CD14-positive monocyte (primary cell): ENCODE measurements at places on chromosomes 7 and 10.

GRCh38 chr10:102678068-102678400 is 33.8 kb downstream of the TRIM8 start:
- peaks cover 66% of the 10 kb centered on the region for H3K4me1 ChIP-seq
- H3K4me3 ChIP-seq: no peak overlapping the region
- no peaks in the 10 kb centered on the region for H3K27me3 ChIP-seq
- H3K27ac ChIP-seq: no peak overlapping the region

GRCh38 chr10:43126759-43127424 is 11.4 kb upstream of the CSGALNACT2 start:
- H3K27ac ChIP-seq: peak overlapping the region; percentile 69
- peak overlapping the region; percentile 58 for H3K4me3 ChIP-seq
- no peaks in the 10 kb centered on the region for H3K27me3 ChIP-seq

DNA sequence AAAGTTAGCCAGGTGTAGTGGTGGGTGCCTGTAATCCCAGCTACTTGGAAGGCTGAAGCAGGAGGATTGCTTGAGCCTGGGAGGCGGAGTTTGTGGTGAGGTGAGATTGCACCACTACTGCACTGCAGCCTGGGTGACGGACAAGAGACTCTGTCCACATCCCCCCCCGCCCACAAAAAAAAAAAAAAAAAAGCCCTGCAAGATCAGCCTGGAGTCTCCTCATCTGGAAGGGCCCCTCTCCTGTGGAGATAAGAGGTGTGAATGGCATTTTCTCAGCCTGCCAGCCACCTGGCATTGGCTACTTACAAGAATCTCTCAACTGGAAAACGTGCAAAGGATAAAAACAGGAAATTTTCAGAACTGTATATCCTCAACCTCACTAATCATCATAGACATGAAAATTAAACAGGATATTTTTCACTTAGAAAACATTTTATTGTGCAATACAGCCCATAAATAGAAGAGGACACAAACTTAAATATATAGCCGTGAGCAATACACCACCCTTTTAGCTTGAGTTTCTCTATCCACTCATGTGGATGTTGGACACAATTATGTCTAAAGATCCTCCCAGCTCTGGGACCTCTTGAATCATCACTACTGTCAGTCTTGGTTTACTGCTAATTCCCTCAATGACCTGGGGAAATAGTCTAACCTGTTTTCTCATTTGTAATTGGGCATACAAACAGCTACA is 11.3 kb upstream of the TSPAN15 start:
- H3K36me3 ChIP-seq: no peaks in the 10 kb centered on the region
- H3K4me1 ChIP-seq: peaks cover 28% of the 10 kb centered on the region
- no peaks in the 10 kb centered on the region for H3K27me3 ChIP-seq
- peak; percentile 47 for DNase-seq
- no peak overlapping the region for H3K4me3 ChIP-seq

GRCh38 chr10:131871673-131872005 is 29.2 kb upstream of the PPP2R2D start:
- no peaks in the 10 kb centered on the region for H3K4me1 ChIP-seq
- no peaks in the 10 kb centered on the region for H3K36me3 ChIP-seq
- H3K27me3 ChIP-seq: no peaks in the 10 kb centered on the region
- no peak overlapping the region for H3K27ac ChIP-seq
- H3K4me3 ChIP-seq: no peak overlapping the region

DNA sequence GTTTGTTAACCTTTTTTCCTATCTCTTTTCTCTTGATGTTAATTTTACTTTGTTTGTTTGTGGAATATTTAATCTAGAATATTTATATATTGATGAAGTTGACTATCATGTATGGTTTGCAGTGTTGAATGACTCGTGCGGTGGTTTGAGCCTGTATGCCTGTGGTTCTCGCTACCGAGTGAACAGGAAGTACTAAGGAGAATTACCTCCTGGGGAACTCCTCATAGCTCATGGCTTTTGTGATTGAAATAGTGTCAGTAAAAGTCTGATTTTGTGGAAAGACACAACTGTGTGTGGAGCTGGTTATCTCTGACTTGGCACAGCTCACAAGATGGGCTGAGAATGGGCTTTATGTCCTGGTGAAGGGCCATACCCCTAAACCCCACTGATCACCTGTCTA is 498.6 kb downstream of the GLRX3 start:
- H3K27ac ChIP-seq: no peak overlapping the region
- H3K36me3 ChIP-seq: no peaks in the 10 kb centered on the region
- H3K27me3 ChIP-seq: no peaks in the 10 kb centered on the region
- DNase-seq: peak; percentile 47

DNA sequence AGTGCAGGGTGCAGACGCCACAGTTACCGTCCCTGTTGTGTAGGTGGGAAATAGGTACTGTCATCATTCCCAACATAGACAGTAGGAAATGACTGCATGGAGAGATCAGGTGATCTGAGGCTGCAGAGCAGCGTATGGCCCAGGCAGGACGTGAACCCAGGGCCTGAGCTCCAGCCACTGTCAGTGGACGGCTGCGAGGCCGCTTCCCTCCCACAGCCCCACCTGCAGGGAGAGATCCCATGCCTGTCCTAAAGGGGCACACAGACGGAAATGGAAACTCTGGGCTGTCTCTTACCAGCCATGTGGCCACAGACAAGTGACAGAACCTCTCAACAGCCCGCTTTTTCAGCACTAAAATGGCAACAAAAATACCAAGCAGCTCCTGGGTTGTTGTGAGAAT is 44.5 kb upstream of the MNX1 start:
- no peak overlapping the region for H3K4me3 ChIP-seq
- no peak overlapping the region for H3K27ac ChIP-seq
- no peaks in the 10 kb centered on the region for H3K36me3 ChIP-seq
- H3K27me3 ChIP-seq: peaks cover 6% of the 10 kb centered on the region

GRCh38 chr10:24871011-24871935 is 81.1 kb downstream of the PRTFDC1 start:
- no peaks in the 10 kb centered on the region for H3K27me3 ChIP-seq
- H3K36me3 ChIP-seq: no peaks in the 10 kb centered on the region
- DNase-seq: no peak
- peaks cover 18% of the 10 kb centered on the region for H3K4me1 ChIP-seq

GRCh38 chr7:157396316-157397035 is 59.7 kb downstream of the DNAJB6 start:
- H3K27me3 ChIP-seq: no peaks in the 10 kb centered on the region
- DNase-seq: no peak
- peaks cover 36% of the 10 kb centered on the region for H3K4me1 ChIP-seq
- H3K4me3 ChIP-seq: no peak overlapping the region
- H3K27ac ChIP-seq: peak overlapping the region; percentile 46

GRCh38 chr7:134963036-134963435 is 23.3 kb upstream of the AGBL3 start:
- DNase-seq: no peak
- H3K36me3 ChIP-seq: no peaks in the 10 kb centered on the region
- H3K4me1 ChIP-seq: no peaks in the 10 kb centered on the region
- no peaks in the 10 kb centered on the region for H3K27me3 ChIP-seq
- no peak overlapping the region for H3K27ac ChIP-seq

- no peak overlapping the region for H3K4me3 ChIP-seq
- no peak overlapping the region for H3K27ac ChIP-seq
- H3K4me1 ChIP-seq: no peaks in the 10 kb centered on the region
Measured at GRCh38 chr7:156160811-156161210, 348.5 kb upstream of the SHH start.

- no peak overlapping the region for H3K27ac ChIP-seq
- no peaks in the 10 kb centered on the region for H3K27me3 ChIP-seq
- H3K4me1 ChIP-seq: no peaks in the 10 kb centered on the region
Measured at GRCh38 chr10:2387261-2387660, 649.9 kb upstream of the ADARB2 start.

DNA sequence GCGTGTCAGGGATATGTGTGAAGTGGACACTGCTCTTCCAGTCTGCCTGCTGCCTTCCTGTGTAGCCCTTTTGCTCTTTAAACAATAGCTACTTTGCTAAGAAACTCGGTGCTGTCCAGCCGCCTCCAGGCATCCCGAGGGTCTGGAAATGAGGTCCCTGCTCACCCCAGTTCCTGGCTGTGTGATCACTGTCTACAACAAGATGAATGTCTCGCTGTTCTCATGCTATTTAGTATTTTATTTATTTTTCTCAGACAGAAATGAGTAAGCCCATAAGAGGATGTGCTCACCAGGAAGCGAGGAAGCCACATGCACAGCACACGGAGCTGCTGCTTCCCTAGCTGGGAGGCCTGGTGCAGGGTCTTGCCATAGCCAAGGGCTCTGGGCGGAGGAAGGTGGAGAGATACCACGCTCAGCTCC is 167.0 kb upstream of the PITRM1 start:
- DNase-seq: no peak
- H3K27me3 ChIP-seq: no peaks in the 10 kb centered on the region
- no peak overlapping the region for H3K27ac ChIP-seq
- H3K4me1 ChIP-seq: no peaks in the 10 kb centered on the region
